Retina (tissue), 1 donor: ENCODE measurements at places on chromosomes 11 and 22.

DNA sequence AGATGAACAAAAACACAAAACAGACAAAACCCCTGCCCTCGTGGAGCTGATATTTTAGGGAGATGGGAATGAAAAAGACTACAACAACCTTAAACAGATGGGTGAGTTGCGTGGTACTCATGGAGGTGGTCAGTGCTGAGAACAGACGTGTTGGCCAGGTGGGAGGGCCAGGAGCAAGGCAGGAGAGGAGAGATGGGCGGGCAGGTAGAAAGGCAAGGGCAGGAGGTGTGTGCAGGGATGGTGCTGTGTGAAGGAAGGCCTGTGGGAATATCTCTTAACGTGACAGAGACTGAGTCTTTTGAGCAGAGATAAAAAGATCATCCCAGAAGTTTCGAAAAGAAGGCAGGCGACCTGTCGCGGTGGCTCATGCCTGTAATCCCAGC lies 7.0 kb downstream of the GAL start:
- DNase-seq: peak; percentile 0

GRCh38 chr11:17515443-17516176 lies 28.6 kb downstream of the USH1C start:
- no peak for DNase-seq

GRCh38 chr22:46823654-46824053 lies 61.2 kb downstream of the TBC1D22A start:
- DNase-seq: no peak

- DNase-seq: no peak
Measured at GRCh38 chr11:134668796-134669195, 256.8 kb upstream of the B3GAT1 start.

DNA sequence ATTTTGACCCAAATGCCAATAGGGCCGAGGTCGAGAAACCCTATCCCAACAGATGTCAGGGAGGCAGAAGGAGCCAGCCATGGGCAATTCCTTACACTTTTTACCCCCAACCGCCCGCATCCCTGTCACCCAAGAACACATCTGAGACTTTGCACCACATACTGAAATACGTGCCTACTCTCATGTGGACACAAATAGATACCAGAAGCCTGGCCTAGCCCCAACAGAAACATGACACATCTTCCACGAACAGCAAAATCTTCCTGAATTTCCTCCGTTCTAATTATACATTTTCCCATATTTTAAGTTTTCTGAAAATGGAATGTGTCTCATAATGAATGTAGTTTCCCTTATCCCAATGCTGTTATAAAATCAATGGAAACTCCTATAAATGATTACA lies 64.7 kb downstream of the SLC1A2 start:
- DNase-seq: no peak
